ENCODE measurements at places on chromosomes 5 and 9. TPM values are rescaled to one million over a fixed set of nuclear protein-coding genes. Genes with fewer than 3 reads are reported as not detected.
A peak's percentile ranks its signal among the peaks of the same experiment; 100 is the strongest.

MEIKIN gene
- not detected for total RNA-seq

GRCh38 chr9:123527981-123528380 lies 172.0 kb downstream of the CRB2 start:
- DNase-seq = no peak

DNA sequence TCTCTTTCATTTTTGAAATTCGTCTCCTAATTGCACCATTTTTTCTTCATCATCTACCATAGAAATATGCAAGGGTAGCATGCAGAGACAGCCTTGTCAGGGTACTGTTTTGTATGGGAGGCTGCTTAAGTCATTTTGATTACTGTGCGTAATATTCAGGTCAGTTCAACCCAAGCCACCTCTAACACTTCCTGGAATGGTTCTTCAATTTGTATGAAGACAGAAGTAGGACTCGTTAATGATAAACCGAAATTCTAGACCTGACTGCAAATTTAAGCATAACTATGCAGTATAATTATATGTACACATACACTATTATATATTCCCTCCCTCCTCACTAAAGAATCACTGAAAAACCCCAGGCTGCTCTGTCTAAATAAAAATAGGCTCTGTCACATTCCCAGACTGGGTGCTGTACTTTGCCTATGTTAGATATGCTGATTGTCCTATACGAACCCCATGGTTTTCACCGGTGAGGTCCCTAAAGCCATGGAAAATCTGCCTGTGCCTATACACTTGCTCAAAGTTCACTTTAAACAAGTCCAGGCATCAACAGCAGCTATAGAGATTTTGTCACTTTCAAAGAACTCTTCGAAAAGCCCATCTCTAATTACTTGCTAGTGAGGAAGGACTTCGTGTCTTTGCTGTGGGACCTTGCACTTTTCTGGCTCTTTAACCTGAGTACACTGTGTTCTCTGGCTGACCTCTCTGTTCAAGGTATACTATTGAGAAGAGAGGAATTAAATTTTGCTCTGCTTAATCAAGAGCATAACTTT lies 352.1 kb upstream of the CD180 start:
- DNase-seq = no peak

GRCh38 chr5:142900927-142901326 lies 130.8 kb downstream of the ARHGAP26 start:
- peak; percentile 52 for DNase-seq

DNA sequence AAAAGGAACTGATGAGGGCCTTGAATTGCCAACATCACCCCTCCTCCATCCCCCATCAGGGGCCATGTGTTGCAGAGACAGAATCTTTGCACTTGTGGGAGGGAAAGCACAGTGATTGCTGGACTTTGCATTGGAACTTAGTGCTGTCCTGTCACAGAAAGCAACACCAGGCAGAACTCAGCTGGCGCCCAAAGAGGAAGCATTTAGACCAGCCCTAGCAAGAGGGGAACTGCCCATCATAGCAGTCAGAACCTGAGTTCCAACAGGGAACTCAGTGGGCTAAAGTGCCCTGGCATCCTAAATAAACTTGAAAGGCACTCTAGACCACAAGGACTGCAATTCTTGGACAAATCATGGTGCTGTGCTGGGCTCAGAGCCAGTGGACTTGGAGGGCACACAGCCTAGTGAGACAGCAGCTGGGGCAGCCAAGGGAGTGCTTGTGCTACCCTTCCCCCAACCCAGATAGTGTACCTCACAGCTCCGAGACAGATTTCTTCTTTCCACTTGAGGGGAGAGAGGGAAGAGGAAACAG lies 128.1 kb downstream of the ACTL7B start:
- peak; percentile 18 for DNase-seq

ABO gene
- total RNA-seq = not detected

DNA sequence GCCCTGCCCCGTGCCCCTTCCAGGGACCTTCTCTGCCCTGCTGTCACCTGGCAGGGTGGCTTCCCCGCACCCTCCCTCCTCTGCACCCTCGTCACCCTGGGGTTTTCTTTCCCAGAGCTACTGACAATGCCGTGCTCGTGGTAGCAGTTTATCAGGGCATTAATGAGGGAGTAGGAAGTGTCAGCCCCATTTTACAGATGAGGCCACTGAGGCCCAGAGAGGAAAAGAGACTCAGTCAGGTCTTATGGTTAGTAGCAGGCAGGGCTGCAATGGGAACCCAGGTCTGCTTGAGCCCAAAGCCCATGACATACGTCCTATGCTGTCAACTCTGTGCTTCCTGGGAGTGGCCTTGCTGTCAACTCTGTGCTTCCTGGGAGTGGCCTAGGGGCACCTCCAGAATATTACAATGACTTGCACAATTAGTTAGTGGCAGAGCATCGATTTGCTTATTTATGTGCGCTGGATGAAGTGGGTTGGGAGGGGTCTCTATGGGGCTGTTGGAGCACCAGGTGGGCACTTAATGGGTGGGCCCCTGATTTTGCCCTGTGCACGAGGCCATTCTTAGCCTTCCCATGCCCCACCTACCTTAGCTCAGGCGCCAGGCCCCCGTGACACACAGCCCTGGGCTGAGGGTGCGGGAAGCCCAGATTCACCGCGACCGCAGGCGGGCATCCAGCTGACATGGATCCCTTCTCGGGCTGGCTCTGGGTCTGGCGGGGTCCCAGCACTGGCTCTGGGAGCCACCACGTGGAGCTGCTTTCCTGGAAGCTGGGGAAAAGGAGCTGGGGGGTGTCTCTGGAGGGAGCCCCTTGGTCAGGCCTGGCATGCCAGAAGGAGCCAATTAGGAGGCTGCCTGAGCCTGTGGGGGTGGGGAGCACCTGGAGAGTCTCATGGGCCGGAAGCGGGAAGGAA lies 82.0 kb upstream of the ORM1 start:
- no peak for DNase-seq

OR1Q1 gene
- total RNA-seq = not detected

DNA sequence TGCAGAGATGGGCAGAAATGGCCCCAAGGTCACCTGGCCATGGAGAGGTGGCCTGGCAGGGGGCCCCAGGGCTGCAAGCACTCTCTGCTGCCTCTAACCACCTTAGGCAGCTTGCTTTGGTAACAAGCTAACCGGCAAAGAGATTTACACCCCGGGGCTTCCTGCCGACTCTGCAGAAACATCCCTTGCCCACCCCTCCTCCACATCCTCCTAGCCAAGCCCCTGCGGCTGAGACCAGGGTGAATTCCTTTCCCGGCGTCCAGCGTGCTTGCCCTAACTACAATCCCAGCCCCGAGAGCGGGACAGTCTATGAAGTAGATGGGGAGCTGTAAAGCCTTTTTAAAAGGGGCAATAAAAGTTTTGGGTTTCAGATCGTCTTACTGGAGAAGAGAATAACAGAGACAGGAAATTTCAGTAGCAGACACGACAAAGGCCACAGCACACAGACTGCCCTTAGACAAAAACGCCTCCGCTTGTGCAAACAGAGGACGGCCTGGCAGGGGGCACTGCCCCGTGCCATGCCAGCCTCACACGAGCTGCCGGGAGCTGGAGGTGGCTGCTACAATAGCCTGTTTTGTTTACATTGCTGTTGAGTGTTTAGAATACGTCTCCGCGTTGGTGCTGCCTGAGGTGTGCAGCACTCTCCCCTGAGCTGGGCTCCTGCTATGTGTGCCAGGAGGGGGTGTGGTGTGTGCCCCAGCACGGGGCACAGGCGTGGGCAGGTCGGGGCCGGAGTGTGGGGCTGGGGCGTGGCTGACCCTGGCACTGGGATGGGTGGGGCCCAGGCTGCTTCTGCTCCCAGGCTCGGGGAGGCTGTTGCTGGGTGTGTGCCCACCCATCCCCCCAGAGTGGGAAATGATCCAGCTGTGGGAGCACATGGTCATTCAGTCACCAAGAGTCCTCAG lies 15.3 kb downstream of the MYMK start:
- DNase-seq = no peak

GRCh38 chr9:69180670-69181069 lies 6.6 kb downstream of the TJP2 start:
- peak; percentile 96 for DNase-seq

IFNE gene
- total RNA-seq = 1.8 TPM

DNA sequence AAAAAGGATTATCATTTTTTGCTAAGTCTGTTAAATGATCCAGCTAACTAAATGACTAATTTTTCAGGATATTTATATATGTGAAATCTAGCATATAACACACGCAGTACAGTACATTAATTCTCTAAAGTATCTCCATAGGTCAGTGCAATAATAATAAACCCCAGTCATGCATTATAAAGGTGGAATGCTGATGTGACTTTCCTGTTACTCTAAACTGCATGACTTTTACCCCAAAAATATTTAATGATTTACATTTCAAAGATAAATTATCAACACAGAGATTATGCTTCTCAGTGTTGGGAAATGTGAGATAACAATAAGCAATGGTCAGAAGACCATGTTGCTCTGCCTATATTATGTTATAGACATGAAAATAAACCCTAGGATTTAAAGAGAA lies 34.1 kb upstream of the PAM start:
- DNase-seq = no peak

DNA sequence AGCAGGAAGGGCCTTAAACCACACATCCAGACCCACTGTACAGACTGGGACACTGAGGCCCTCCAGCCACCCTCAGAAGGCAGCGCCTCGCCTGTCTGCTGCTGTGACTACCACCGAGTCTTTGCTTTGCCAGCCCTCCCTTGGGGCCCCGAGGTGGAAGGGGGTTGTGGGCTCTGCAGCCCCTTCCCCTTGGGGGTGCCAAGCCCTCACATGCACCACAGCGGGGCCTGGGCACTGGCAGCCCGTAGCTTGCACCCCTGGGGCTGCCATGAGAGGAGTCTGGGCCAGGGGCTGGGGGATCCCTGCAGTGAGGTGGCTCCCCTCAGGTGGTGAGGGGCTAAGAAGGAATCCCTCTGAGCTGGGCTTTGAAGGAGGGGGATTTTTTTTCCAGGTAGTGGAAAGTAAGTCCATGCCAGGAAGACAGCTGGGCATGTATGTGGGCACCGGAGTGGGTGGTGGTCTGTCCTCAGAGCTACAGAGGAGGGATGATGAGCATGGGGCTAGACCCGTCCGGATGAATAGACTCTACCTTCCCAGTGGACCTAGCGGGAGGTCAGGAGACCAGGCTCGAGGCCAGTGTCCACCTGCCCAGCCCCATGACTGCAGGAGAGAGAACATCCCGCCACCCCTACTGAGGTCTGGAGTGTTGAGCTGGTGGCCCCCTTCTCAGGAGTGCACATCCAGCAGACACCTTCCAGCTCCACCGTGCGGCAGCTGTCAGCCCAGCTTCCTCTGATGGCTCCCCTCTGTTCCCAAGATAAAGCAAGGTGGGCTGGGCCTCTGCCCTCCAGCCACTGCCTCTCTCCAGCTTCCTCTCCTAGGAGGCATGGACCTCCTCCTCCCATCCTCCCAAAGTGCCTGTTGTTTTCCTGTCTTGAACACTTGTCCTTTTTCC lies 15.9 kb downstream of the FLT4 start:
- DNase-seq = no peak

GRCh38 chr9:89470224-89470839 lies 27.6 kb downstream of the SEMA4D start:
- no peak for DNase-seq

DNA sequence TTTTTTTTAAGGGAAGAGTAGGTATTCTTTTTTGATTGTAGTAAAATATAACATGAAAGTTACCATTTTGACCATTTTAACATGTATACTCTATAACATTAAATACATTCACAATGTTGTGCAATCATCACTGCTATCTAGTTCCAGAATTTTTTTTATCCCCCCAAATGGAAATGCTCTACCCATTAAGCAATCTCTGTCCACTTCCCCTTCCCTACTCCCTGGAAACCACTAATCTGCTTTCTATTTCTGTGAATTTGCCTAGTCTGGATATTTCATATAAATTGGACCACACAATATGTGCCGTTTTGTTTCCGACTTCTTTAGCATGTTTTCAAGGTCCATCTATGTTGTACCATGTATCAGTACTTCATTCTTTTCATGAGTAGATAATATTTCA lies 429.5 kb downstream of the TLE1 start:
- no peak for DNase-seq

CDKN2AIPNL gene
- 26.0 TPM for total RNA-seq

CARD6 gene
- 7.1 TPM for total RNA-seq

FREM1 gene
- 0.11 TPM for total RNA-seq
